ENCODE measurements at places on chromosomes 7 and 10.

- no peaks in the 10 kb centered on the region for H3K36me3 ChIP-seq
- H3K27me3 ChIP-seq = no peaks in the 10 kb centered on the region
- no peaks in the 10 kb centered on the region for H3K4me1 ChIP-seq
- H3K27ac ChIP-seq = no peak overlapping the region
These were observed 41.3 kb upstream of the AOAH start for GRCh38 chr7:36765605-36766004.

DNA sequence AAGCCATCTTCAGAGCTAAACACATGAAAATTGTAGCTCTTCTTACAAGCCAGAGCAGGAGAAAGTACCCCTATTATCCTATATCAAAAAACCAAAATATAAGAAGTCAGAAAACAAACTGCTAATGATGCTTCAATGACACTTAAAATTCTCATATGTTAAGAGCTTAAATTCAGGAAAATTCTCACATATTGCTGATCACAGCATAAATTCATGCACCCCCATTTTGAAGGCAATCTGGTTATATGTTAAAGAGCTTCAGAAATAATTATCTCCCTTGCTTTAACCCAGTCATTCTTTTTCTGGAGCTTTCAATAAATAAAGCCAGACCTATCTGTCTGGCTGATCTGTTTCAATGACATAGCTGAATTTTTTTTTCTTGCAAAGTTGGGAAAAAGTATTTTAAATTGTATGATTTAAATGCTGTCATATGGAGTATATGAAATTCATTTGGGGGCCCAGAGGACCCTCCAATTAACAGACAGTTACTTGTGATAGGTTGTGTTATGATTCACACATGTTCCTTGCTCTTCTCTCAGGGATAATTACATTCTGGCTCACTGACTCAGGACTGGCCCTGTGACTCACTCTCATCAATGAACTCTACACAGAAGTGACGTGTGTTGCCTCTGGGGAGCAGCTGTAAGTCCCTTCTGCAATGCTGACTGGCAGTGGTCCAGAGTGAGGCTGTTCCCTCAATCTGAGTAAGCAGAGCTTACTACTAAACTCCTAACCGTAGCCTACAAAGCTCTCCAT is 85.2 kb downstream of the HGF start:
- peaks cover 10% of the 10 kb centered on the region for H3K4me1 ChIP-seq
- H3K4me3 ChIP-seq = no peak overlapping the region
- no peaks in the 10 kb centered on the region for H3K36me3 ChIP-seq
- DNase-seq = peak; percentile 96
- no peak overlapping the region for H3K27ac ChIP-seq

DNA sequence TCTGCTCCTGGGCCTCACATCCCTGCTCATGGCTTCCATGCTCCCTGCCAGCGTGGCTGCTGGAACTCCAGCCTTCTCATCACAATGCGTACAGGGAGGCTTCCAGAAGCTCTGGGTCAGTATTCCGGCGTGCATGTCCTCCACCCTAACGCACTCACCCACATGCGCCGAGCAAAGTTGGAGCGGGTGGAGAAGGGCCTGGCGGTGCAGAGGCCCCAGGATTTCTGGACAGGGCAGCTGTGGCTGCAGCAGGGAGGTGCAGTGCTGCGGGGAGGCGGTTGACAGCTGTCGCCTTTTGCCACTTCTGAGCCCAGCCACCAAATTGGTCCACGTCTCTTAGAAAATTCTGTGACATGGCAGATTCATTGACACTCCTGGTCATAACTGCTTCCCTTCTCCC is 33.6 kb upstream of the FAM20C start:
- no peaks in the 10 kb centered on the region for H3K27me3 ChIP-seq
- H3K4me3 ChIP-seq = no peak overlapping the region
- H3K27ac ChIP-seq = no peak overlapping the region
- DNase-seq = no peak
- no peaks in the 10 kb centered on the region for H3K36me3 ChIP-seq

GRCh38 chr7:11754123-11754522 is 77.9 kb downstream of the THSD7A start:
- no peaks in the 10 kb centered on the region for H3K36me3 ChIP-seq
- no peak for DNase-seq
- no peaks in the 10 kb centered on the region for H3K4me1 ChIP-seq
- no peaks in the 10 kb centered on the region for H3K27me3 ChIP-seq
- H3K4me3 ChIP-seq = no peak overlapping the region
- H3K27ac ChIP-seq = no peak overlapping the region

GRCh38 chr7:7579638-7580037 is 13.0 kb downstream of the MIOS start:
- H3K27ac ChIP-seq = no peak overlapping the region
- no peak for DNase-seq
- no peaks in the 10 kb centered on the region for H3K36me3 ChIP-seq
- no peak overlapping the region for H3K4me3 ChIP-seq
- H3K27me3 ChIP-seq = no peaks in the 10 kb centered on the region
- no peaks in the 10 kb centered on the region for H3K4me1 ChIP-seq

GRCh38 chr10:75294518-75294865 is 58.7 kb upstream of the COMTD1 start:
- H3K4me3 ChIP-seq = peak overlapping the region; percentile 74
- no peak for DNase-seq

DNA sequence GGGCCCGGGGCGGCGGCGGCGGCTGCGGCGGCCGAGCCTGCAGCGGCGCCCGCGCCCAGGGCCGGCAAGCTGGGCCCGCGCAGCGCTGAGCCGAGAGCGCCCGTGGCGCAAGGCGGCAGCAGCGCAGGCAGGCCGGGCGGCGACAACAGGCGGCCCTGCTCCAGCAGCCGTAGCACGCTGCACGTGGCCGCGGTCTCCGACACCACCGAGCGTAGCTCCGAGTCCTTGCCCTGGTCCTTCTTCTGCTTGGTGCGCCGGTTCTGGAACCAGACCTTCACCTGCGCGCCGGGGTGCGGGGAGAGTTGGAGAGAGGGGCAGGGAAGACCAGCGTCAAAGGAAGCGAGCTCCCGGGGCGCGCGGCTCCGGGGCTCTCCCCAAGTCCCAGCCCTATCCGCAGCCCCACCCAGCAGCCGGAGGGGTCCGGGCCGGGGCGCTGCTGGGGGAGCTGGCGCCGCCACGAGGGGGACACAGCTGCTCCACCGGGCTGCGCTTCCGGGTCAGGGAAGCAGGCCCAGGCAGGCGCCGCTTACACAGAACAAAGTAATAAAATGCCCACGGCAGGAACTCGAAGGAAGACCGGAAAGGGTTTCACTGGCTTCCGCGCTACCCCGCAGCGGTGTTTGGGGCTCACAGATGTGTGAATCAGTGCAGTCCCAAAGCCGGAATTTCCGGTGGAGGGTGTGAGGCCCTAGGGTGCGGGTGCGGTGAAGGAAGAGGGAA is 3.6 kb downstream of the VAX1 start:
- H3K36me3 ChIP-seq = no peaks in the 10 kb centered on the region
- H3K4me3 ChIP-seq = peak overlapping the region; percentile 36
- H3K4me1 ChIP-seq = peaks cover 46% of the 10 kb centered on the region
- H3K27ac ChIP-seq = no peak overlapping the region
- H3K27me3 ChIP-seq = peaks cover 20% of the 10 kb centered on the region

GRCh38 chr7:88115816-88116215 is 104.0 kb downstream of the SRI start:
- H3K36me3 ChIP-seq = no peaks in the 10 kb centered on the region
- DNase-seq = no peak
- no peak overlapping the region for H3K27ac ChIP-seq
- no peaks in the 10 kb centered on the region for H3K27me3 ChIP-seq

DNA sequence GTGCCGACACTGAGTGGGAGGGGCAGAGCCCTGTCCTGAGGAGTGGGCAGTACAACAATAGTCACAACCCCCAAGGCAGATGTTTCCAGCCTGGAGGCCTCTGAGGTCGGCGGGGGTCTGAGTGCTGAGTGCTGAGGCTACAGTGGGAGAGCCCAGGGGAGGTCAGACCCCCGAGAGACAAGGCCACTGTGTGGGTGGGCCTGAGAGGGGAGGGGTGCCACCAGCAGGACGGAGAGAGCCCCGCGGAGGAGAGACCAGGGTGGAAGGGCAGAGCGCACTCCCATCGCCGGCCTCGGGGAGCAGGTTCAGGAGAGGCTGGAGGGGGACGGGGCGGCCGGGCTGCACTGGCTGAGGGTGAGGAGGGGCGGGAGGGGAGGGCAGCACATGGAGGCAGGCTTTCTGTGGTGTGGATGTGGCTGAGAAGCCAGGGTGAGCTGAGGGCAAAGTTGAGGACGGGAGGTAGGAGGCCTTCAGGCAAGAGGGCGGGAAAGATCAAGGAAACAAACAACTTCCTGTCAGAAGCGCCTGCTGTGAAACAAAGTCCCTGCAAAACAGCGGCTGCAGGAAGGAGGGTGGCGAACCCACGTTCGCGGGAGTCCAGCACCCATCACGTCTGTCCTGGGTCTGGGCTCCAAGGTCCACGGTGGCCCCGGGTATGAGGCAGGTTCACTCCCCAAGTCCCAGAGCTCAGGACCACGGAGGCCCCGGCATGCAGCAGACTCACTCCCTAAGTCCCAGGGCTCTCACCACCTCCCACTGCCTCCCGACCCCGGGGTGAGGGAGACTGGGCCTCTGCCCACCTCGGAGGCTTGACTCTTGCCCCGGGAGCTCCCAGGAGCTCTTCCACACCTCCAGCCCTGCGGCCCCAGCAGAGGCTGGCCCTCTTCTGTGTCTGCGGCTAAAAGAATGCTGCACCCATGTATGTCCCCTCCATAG is 76.8 kb upstream of the NKX6-2 start:
- H3K36me3 ChIP-seq = no peaks in the 10 kb centered on the region
- no peaks in the 10 kb centered on the region for H3K4me1 ChIP-seq

- no peak overlapping the region for H3K4me3 ChIP-seq
- no peaks in the 10 kb centered on the region for H3K4me1 ChIP-seq
- H3K27ac ChIP-seq = no peak overlapping the region
- DNase-seq = no peak
These were observed 81.9 kb downstream of the RAMP3 start for GRCh38 chr7:45239486-45239885.

- H3K27me3 ChIP-seq = no peaks in the 10 kb centered on the region
- H3K27ac ChIP-seq = no peak overlapping the region
- H3K4me1 ChIP-seq = peaks cover 7% of the 10 kb centered on the region
- H3K4me3 ChIP-seq = peak overlapping the region; percentile 13
- DNase-seq = no peak
- H3K36me3 ChIP-seq = peaks cover 14% of the 10 kb centered on the region
These were observed 107.2 kb downstream of the SPDYE5 start for GRCh38 chr7:75599244-75599781.

DNA sequence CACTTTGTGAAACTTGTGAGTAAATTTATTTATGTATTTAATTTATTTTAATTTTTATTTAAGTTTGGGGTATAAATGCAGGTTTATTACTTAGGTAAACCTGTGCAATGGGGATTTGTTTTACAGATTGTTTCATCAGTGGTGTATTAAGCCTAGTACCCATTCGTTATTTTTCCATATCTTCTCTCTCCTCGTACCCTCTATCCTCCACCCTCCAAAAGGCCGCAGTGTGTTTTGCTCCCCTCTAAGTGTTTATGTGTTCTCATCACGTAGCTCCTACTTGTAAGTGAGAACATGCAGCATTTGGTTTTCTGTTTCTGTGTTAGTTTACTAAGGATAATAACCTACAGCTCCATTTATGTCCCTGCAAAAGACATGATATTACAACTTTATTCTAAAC is 145.4 kb upstream of the SMIM30 start:
- H3K36me3 ChIP-seq = no peaks in the 10 kb centered on the region
- no peaks in the 10 kb centered on the region for H3K27me3 ChIP-seq
- no peaks in the 10 kb centered on the region for H3K4me1 ChIP-seq
- H3K27ac ChIP-seq = no peak overlapping the region
- H3K4me3 ChIP-seq = no peak overlapping the region

DNA sequence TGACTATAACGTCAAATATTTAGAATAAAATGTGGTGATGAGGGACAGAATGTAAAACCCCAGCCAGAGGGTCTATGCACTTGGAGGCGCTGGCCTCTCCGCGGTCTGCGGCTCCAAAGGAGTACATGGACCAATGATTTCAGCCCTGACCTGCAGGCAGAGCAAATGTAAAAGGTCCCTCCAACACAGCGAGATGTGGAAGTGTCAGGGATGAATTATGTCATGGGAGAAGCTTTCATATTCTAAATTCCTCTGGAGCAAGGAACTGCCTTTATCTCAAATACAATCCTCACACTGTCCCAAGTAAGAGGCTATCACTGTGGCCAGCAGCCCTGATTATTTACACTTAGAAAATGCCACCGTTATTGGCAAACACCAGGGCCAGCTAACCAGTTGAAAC is 139.4 kb downstream of the GFRA1 start:
- no peaks in the 10 kb centered on the region for H3K27me3 ChIP-seq

GRCh38 chr10:112490545-112490944 is 43.5 kb downstream of the VTI1A start:
- H3K27ac ChIP-seq = no peak overlapping the region
- H3K4me1 ChIP-seq = peaks cover 10% of the 10 kb centered on the region
- H3K4me3 ChIP-seq = no peak overlapping the region

DNA sequence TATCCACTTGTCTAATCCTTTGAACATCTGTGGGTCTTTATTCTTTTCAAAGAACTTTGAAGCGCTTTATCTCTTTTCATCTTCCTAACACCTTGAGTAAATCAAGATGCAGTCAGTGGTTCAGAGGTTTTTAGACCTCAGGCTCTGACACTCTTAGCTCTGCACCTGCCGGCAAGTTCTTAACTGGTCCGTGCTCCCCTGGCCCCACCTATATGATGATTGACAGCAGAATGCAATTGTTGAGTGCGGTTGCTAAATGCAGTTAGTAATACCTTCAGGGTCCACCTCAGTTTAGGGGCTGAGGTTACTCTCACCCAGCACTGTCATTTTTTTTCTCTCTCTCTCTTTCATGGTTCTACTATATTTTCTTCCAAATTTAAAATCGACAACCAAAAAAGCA is 854.2 kb upstream of the AUTS2 start:
- H3K27ac ChIP-seq = no peak overlapping the region
- H3K36me3 ChIP-seq = no peaks in the 10 kb centered on the region
- H3K4me1 ChIP-seq = no peaks in the 10 kb centered on the region
- H3K27me3 ChIP-seq = no peaks in the 10 kb centered on the region
- H3K4me3 ChIP-seq = no peak overlapping the region
- DNase-seq = no peak

DNA sequence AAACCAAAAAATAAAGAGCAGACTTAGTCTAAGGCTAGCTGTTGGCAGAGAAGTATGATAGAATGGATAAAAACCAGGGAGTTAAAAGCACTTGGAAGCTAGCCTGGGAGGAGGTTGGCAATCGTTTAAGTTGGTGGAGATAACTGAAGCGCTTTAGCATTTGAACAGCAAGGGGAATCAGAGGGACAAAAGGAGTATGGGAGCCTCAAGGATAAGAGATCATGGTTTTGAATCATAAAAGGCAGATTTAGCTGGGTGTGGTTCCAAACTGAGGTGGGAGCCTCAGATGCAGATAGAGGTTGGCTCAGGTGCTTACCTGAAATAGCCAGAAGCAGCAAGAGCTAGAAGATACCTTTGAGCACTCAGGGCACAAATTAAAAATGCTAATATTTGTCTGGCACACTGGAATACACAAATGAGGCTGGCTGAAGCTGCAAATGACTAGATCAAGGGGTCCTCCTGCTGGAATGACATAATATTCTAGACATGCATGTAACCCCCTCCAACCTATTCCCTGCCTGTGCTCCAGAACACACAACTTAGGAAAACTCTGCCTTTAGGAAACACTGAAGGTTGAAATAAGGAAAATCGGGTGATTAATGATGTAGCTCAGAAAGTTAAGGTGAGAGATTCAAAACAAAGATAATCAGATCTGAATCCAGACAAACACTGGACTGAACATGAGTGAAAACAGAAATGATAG is 372.3 kb upstream of the LRRN3 start:
- H3K27ac ChIP-seq = no peak overlapping the region
- no peaks in the 10 kb centered on the region for H3K4me1 ChIP-seq

GRCh38 chr10:113891476-113891875 is 37.0 kb downstream of the NHLRC2 start:
- H3K27ac ChIP-seq = peak overlapping the region; percentile 34
- H3K36me3 ChIP-seq = peaks cover 6% of the 10 kb centered on the region
- H3K27me3 ChIP-seq = no peaks in the 10 kb centered on the region
- H3K4me3 ChIP-seq = no peak overlapping the region
